Caco-2 (cell line): ENCODE measurements at places on chromosomes 2 and 18.

- DNase-seq: no peak
Measured at GRCh38 chr18:37294951-37295350, 270.6 kb downstream of the CELF4 start.

DNA sequence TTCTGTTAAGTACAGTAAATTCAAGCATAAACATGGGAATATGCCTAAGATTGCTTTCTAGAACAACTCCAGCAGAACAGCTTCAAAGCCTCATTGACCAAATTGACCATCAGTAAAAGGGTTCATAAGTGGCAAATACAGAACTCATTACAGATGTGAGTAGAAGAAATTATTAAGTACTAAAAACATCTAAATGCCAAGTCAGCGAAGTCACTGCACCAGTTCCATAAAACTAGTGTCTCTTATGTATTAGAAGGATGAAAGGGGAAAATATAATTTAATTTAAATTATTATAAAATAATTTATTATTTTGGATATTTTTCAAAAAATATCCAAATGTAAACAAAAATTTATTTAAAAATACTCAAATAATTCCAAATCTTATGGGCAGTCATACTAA lies 553.2 kb downstream of the ERBB4 start:
- DNase-seq: no peak

GRCh38 chr2:107414376-107414775 lies 412.3 kb upstream of the RGPD4 start:
- no peak for DNase-seq

- peak; percentile 78 for DNase-seq
Measured at GRCh38 chr18:7158216-7158615, 40.6 kb upstream of the LAMA1 start.

DNA sequence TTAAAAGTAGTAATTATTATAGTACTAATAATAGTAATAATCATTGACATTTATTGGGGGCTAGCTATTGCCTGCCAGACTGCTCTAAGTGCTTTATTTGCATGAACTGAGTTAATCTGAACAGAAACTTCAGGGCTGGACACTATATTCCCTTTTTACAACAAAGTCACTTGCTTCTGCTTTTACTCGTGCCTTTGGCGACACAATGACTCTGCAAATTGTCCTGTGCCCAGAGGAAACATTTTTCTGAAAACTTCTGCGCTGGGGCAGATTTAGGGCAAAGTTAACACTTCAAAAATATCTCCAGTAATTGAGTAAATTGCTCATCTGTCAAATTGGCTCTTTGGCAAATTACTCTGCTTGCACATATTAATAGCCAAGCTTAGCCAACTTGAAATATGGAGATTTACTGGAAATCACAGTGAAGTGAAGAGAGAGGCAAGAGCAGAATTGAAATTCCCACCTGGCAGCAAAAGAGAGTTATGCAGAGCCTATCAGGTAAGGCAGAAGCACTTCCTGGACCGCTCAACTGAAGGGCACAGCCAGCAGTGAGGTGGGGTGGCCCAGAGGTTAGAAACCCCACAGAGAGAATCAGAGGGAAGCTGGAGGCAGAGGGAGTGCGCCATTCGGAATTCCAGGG lies 36.3 kb downstream of the BMP10 start:
- DNase-seq: no peak

DNA sequence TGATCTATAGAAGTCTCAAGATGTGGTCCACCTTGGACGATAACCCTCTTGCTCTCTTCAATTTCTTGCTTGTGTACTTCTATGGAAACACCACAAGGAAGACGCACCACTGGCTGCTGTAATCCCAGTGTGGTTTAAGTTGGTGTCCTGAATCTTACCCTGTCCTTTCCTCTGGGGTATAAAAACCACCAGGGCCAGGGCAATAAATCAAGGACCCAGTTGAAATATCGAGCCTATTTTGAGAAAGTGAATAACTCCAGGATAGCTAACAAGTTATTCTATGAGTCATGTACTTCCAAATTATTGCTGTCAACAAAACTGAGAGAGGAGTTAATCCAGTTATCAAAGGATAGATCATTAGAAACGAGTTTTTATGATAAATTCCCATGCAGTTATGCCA lies 137.0 kb downstream of the RND3 start:
- DNase-seq: no peak

GRCh38 chr2:161124201-161124600 lies 36.0 kb upstream of the TANK start:
- DNase-seq: no peak

DNA sequence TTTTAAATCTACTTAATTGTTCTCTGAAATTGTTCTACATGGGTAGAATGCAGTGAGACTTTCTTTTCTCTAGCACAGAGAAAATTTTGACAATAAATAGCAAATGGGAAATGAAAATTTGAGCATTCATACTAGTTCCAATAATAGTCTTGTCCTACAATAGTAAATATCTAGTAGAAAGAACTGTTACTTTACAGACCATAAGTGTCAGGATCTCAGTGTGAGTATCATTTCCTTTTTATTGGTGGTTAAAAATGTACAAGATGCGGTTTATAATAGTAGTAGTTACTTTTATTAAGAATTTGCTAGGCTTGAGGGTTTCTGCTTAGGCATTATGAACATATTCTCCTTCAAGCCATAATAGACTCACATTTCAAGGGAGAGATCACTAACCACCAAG lies 43.2 kb downstream of the KCNE4 start:
- DNase-seq: no peak

- DNase-seq: peak; percentile 62
Measured at GRCh38 chr2:48946449-48947048, 191.0 kb upstream of the LHCGR start.

- DNase-seq: no peak
Measured at GRCh38 chr2:157501026-157501425, 57.1 kb upstream of the CYTIP start.

DNA sequence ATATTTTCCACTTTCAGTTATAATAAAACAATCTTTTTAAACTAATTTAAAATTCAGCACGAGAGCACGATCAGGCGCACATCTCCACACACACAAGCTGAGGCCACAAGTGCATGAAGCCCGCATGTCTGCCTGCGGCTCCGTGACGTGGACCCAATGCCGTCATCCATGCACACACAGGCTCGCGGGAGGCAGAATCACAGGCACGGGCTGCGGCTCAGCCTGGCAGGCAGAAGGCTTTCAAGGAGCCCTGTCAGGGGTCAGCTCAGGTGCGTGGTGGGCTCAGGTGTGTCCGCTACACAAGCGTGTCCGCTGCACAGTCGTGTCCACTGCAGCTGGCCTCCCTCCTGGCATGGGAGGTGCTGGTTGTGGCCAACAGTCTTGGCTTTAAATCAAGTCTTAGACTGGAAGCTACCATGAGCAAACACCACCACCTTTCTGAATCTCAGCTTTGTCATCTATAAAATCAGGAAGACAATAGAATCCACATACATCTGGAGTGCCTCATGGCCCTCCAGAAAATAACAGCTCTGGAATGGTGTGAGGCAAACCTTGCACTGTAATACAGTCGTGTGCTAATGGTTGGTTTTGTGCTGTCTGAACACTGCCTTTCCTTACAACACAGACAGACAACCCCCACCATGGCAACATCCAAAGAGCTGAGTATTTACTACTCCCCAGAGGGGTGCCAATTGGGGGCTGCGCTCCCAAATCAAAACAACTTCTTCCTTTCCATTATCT lies 210.1 kb downstream of the NDUFA10 start:
- DNase-seq: no peak

DNA sequence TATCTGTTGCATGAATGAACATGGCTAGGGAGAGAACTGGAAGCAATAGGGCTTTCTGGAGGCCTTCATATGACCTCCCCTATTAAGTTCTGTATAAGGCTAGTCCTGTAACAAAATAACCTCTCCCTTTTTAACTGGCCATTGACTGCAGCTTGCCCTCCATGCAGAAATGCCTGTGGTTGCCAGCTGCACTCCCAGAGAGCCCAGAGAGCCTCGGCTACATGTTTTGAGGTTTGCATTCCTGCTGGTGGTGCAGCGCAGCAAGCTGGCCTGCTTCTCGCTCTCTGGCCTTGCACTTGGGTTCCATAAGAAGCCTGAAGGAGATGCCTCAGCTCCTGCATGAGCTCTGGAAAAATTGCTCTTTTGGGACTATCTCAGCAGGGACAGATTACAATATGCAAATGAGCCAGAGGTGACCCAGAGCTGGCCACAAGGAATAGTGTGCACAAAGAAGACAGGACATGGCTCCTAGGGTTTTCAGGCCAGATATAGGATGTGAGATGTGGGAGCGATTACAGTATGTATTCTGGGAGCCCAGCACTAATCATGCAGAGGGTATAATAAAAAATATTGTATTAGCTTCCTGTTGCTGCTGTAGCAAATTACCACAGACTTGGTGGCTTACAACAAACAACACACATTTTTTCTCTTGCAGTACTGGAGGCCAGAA lies 186.7 kb downstream of the INSIG2 start:
- DNase-seq: no peak

GRCh38 chr2:105969552-105969951 lies 224.5 kb downstream of the UXS1 start:
- DNase-seq: no peak

- DNase-seq: no peak
Measured at GRCh38 chr18:77068321-77069312, 64.0 kb downstream of the MBP start.

GRCh38 chr2:63060472-63060991 lies 9.9 kb downstream of the OTX1 start:
- DNase-seq: no peak

- peak; percentile 88 for DNase-seq
Measured at GRCh38 chr2:119544075-119544938, at the start of gene CFAP221. Gene CFAP221, plus strand, starts transcription at chr2:119544449. Its CDS starts 1,683 bp downstream, at chr2:119546132.

- DNase-seq: no peak
Measured at GRCh38 chr18:75124551-75124950, 84.4 kb downstream of the PTGR3 start.

- no peak for DNase-seq
Measured at GRCh38 chr2:101720732-101721131, 23.2 kb downstream of the MAP4K4 start.

DNA sequence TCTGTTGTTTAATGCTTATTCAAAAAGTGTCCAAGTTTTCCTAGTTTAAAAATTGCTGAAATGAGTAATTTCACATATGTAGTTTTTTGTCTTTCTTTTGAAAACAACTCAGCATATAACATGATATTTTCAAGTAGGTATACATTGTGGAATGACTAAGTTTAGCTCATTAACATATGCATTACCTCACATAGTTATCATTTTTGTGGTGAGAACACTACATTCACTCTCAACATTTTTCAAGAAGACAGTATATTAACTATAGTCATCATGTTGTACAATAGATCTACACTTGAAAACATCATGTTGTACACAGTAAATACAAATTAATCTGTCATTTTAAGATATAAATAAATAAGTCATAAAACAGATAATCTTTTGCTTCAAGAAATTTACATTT lies 340.0 kb downstream of the CCDC85A start:
- no peak for DNase-seq

GRCh38 chr2:125427721-125428315 lies 1228.1 kb upstream of the GYPC start:
- no peak for DNase-seq

DNA sequence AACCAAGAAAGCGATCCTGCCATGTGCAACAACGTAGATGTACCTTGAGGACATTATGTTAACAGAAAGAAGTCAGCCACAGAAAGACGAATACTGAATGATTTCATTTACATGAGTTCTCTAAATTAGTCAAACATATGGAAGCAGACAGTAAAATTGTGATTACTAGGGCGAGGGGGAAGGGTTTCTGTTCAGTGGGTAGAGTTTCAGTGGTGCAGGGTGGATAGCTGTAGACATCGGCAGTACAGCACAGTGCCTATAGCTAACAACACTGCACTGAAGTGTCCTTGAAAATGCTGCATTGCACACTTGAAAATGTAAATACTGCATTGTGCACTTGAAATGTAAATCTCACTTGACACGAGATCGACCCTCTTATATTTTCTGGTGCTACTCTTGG lies 275.3 kb downstream of the GALR1 start:
- DNase-seq: no peak

- DNase-seq: peak; percentile 39
Measured at GRCh38 chr18:79790996-79791972, 6.5 kb upstream of the KCNG2 start.

DNA sequence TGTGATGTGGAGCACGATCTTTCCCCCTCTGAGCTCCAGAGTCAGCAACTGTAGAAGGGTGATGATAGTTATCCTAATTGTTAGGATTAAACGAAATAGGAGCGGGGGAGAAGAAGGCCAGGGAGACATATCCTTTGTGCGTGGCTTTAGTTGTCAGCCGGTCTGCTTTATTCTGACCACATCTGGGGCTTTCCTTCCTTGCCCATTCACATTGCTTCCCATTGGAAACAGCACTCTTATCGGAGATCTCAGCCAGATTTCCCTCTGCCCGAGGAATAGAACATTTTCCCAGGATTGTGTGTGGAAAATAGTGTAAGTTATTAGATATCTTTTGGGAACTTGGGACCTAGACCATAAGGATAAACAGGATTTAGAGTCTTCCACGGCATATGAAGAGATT lies 1.5 kb downstream of the RALB start:
- no peak for DNase-seq
